Thoracic aorta (tissue), 2 donors: ENCODE measurements at places on chromosomes 12 and 14. TPM values are rescaled to one million over a fixed set of nuclear protein-coding genes. Genes with fewer than 3 reads are reported as not detected.

DNA sequence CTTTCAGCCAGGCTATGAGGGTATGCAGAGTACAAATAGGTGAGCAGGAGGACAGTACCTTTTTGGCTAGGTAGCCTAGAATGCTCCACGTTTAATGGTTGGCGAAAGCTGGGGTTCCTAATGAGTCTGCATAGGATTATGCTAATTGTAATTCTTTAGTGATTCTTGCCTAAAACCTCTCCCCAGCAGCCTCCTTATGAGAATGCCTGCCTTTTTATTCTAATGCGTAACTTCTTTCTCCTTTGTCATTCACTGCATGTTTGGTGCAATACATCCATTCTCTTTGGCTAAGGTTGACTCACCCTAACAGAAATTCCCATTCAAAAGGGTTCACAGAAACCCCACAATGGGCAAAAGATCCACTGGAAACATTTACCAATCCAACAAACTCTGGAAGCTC is 752.2 kb downstream of the FSCB start:
- H3K4me1 ChIP-seq = no peaks in the 10 kb centered on the region
- no peaks in the 10 kb centered on the region for H3K27me3 ChIP-seq
- no peak for DNase-seq
- no peak overlapping the region for H3K27ac ChIP-seq
- H3K36me3 ChIP-seq = no peaks in the 10 kb centered on the region

The ZNF664 gene
- 46.4 TPM for total RNA-seq

The GAPDH gene
- 2,744 TPM for total RNA-seq

DNA sequence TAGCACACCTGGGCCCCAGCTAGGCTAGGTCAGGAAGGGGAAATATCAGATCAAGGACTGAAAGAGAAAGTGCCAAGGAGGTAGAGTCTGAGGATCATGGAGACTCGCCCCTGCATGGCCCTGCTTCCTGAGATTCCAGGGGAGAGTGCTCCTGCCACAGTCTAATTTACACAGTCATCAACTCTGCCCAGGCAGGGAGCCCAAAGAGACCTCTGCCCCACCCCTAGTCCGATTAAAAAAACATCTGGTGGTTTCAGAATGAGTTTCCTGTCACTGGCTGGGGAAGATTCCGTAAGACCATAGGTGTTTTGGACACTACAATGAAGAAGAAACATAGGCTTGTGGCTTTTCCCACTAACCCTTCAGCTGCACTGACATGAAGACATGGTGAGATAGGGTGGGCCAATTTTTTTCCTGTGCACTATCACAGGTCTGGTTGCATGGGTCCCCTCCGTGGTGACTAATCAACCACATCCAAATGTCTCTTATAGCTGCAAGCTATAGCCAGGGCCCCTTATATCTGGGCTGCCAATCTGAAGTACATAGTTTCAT is 31.5 kb upstream of the GZMB start:
- no peak for DNase-seq
- H3K4me1 ChIP-seq = no peaks in the 10 kb centered on the region
- no peaks in the 10 kb centered on the region for H3K27me3 ChIP-seq
- H3K4me3 ChIP-seq = no peak overlapping the region
- no peak overlapping the region for H3K27ac ChIP-seq
- no peaks in the 10 kb centered on the region for H3K36me3 ChIP-seq

The HOXC11 gene
- not detected for total RNA-seq

GRCh38 chr12:9751204-9752144 is 9.2 kb downstream of the CD69 start:
- no peaks in the 10 kb centered on the region for H3K4me1 ChIP-seq
- no peaks in the 10 kb centered on the region for H3K27me3 ChIP-seq
- H3K27ac ChIP-seq = no peak overlapping the region
- H3K36me3 ChIP-seq = no peaks in the 10 kb centered on the region

GRCh38 chr12:9636150-9636850 is 28.6 kb upstream of the KLRB1 start:
- no peaks in the 10 kb centered on the region for H3K4me1 ChIP-seq
- no peak overlapping the region for H3K27ac ChIP-seq
- no peaks in the 10 kb centered on the region for H3K27me3 ChIP-seq
- no peak overlapping the region for H3K4me3 ChIP-seq

The HHIPL1 gene
- total RNA-seq = 10.0 TPM

DNA sequence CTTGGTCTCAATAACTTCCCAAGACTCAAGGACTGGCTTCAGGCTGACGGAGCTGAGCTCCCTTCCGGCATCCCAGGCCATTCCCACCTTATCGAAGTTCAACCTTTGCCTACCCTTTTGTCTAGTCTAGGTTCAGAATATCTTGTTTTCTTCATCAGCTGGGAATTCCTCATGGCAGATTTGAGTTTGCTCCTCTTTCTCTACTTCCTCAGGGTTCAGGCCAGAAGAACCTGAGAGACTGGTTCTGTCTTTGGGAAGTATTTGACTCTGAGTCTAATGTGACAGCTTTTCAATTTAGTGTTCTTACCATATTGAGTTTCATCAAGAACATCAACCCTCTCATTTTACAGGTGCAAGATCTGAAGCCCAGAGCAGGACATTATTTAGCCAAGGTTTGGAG is 2.1 kb downstream of the BIN2 start:
- H3K4me3 ChIP-seq = no peak overlapping the region
- H3K4me1 ChIP-seq = peaks cover 9% of the 10 kb centered on the region
- no peaks in the 10 kb centered on the region for H3K27me3 ChIP-seq
- no peak overlapping the region for H3K27ac ChIP-seq

GRCh38 chr14:39383026-39383660 is 49.1 kb downstream of the FBXO33 start:
- no peak overlapping the region for H3K27ac ChIP-seq
- peaks cover 3% of the 10 kb centered on the region for H3K4me1 ChIP-seq
- H3K27me3 ChIP-seq = no peaks in the 10 kb centered on the region
- no peaks in the 10 kb centered on the region for H3K36me3 ChIP-seq
- no peak for DNase-seq
- H3K4me3 ChIP-seq = no peak overlapping the region

The RPL10L gene
- total RNA-seq = not detected

The C1QL4 gene
- not detected for total RNA-seq

GRCh38 chr12:88993651-88994050 is 358.6 kb downstream of the DUSP6 start:
- no peaks in the 10 kb centered on the region for H3K27me3 ChIP-seq
- no peak overlapping the region for H3K27ac ChIP-seq
- no peak overlapping the region for H3K4me3 ChIP-seq

- DNase-seq = no peak
- H3K27me3 ChIP-seq = no peaks in the 10 kb centered on the region
- no peak overlapping the region for H3K27ac ChIP-seq
- H3K4me3 ChIP-seq = no peak overlapping the region
Observed at GRCh38 chr14:101929946-101930345, 34.4 kb upstream of the DYNC1H1 start.

DNA sequence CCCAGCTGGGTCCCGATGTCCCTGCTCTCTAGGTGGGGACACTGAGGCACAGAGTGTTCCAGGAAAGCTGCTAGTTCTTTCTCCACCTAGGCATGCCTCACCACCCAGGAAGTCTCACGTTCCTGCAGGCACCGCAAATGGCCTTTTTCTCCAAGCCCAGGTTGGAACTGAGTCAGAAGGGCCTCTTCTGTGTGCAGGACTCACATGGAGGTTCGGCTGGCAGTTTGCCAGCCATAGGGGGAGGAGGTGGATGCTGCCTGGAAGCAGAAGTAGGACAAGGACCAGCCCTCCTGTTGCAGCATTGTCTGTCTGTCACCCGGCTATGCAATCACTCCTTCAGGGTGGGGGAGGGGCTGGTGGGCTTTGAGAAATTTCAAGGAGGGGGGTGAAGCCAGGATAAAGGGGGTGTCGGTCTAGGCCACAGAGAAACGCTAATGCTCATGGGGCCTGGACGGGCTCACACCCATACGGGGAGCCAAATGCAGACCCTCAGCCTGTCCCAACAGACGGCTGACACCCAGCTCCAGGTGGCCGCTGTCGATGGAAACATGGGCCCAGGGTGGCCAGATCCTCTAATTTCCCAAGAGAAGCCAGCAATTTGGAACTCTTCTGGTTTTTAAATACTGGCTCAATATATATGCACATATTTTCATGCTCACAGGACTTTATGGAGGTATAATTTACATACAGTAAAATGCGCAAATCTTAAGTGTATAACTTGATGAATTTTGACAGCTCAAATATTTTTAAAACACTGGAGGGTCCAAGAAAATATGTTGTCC is 120.5 kb downstream of the PHETA1 start:
- no peak for DNase-seq
- H3K27ac ChIP-seq = no peak overlapping the region
- no peaks in the 10 kb centered on the region for H3K27me3 ChIP-seq
- H3K4me3 ChIP-seq = no peak overlapping the region
- H3K36me3 ChIP-seq = no peaks in the 10 kb centered on the region

DNA sequence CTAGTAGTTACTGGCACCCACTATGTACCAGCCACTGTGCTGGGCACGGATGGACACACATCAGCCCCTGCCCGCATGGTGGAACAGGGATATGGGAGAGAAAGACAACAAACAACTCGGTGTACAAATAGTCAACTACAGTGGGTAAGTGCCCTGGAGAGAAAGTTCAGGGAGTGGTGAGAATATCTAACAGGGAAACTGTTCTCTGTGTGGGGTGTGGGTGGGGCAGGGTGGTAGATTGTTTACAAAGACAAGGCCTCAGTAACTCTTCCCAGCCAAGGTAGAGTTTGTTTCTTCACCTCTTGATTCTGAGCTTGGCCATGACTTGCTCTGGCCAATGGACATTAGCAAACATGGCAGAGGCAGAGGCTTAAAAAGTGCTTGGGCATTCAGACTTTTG is 12.9 kb upstream of the CLMN start:
- no peaks in the 10 kb centered on the region for H3K4me1 ChIP-seq
- H3K27ac ChIP-seq = no peak overlapping the region
- DNase-seq = no peak
- H3K4me3 ChIP-seq = no peak overlapping the region
- H3K36me3 ChIP-seq = no peaks in the 10 kb centered on the region

DNA sequence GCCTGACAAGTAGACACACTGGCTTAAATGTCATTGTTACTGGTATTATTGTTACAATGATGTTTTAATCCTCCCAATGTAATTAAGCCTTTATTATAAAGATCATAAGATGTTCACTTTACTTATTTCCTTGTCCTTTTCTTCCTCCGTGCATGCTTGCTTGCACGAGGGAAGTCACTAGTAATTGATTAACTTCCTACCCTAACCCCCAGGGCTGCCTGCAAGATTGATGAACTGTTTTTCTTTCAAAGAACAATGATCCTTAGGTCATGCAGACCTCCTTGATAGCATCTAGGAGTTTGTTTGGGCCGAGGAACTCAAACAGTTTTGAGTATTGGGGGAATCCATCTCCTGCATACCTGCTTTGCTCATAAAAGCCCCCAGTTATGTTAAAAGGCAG is 43.0 kb downstream of the GLRX5 start:
- no peaks in the 10 kb centered on the region for H3K36me3 ChIP-seq
- DNase-seq = no peak
- H3K27ac ChIP-seq = no peak overlapping the region
- no peak overlapping the region for H3K4me3 ChIP-seq
- no peaks in the 10 kb centered on the region for H3K27me3 ChIP-seq

GRCh38 chr12:123807670-123808069 is 45.6 kb downstream of the DNAH10 start:
- H3K27me3 ChIP-seq = no peaks in the 10 kb centered on the region
- no peak for DNase-seq
- H3K36me3 ChIP-seq = no peaks in the 10 kb centered on the region
- H3K4me3 ChIP-seq = no peak overlapping the region

The HSPB8 gene
- 108 TPM for total RNA-seq

DNA sequence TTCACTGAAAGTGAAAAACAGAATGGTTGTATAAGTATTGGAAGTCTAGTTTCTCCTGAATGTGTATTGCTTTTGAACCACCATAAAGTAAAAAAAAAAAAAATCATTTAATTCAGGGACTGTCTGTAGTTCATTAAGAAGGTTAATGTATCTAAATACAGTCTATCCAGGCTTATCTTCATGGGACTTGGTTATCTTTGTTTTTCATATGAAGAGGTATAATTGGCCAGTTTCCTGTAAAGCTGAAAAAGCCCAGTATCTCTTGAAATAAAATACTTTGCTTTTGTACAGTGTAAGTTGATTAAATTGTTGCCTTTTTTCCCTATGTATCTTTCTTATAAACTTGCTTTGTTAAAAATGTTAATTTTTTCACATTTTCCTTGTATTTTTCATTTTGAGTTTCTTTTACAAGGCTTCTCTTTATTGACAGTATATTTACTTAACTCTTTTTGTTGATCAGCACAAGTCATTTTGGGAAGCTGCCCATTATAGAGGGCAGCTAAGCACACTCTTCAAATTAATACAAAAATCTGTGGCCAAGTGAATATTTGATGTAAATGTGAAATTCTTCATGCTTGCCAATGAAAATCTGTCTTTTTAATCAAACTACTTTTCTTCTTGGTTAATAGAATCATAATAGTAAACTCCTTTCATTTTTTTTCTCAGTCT is 156.0 kb downstream of the TMTC3 start:
- DNase-seq = no peak
- H3K36me3 ChIP-seq = no peaks in the 10 kb centered on the region

The HIGD1C gene
- total RNA-seq = not detected

The OR8S1 gene
- total RNA-seq = not detected

The BCAT1 gene
- 24.9 TPM for total RNA-seq

- peak; percentile 71 for DNase-seq
- H3K27me3 ChIP-seq = no peaks in the 10 kb centered on the region
- peaks cover 40% of the 10 kb centered on the region for H3K4me1 ChIP-seq
- peaks cover 17% of the 10 kb centered on the region for H3K36me3 ChIP-seq
Observed at GRCh38 chr14:104735830-104736642, 12.0 kb downstream of the ADSS1 start.

The ASB2 gene
- total RNA-seq = 47.2 TPM

The BIN2 gene
- 11.9 TPM for total RNA-seq

DNA sequence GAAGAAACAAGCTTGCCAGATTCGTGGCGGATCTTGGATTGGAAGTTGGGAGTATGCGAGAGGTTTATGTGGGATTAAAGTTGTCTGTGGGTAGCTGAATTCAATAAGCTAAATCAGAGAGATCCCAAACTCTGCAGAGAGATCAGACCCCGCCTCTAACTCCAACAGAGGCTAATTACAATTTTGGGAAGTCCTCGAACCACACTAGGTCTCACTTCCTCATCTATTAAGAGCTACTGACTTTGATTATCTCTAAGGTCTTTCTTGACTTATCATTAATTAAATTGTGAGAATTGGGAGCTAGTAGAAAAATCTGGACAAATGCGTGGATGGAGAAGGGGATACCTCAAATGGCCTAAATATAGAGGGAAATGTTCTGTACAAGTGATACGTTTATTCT is 9.1 kb downstream of the NTF3 start:
- no peaks in the 10 kb centered on the region for H3K27me3 ChIP-seq
- H3K36me3 ChIP-seq = no peaks in the 10 kb centered on the region
- no peak overlapping the region for H3K27ac ChIP-seq
- no peak overlapping the region for H3K4me3 ChIP-seq

- peak; percentile 28 for DNase-seq
- H3K4me1 ChIP-seq = peaks cover 31% of the 10 kb centered on the region
- H3K27ac ChIP-seq = peak overlapping the region; percentile 13
- H3K36me3 ChIP-seq = no peaks in the 10 kb centered on the region
- peak overlapping the region; percentile 18 for H3K4me3 ChIP-seq
Observed at GRCh38 chr12:110585231-110585799, 2.2 kb upstream of the PPTC7 start.

The MYH6 gene
- total RNA-seq = not detected

The HOXC10 gene
- total RNA-seq = not detected

The ITGA7 gene
- 317 TPM for total RNA-seq

The NRIP2 gene
- total RNA-seq = 8.1 TPM

The EML1 gene
- 66.5 TPM for total RNA-seq

The TMEM121 gene
- total RNA-seq = 5.5 TPM
